ENCODE measurements at places on chromosomes 3 and 15.

- DNase-seq, result no peak
These were observed 1261.1 kb downstream of the ROBO1 start for GRCh38 chr3:78506581-78507195.

GRCh38 chr3:151382671-151383070 lies 1.9 kb downstream of the P2RY12 start:
- no peak for DNase-seq

- no peak for DNase-seq
These were observed 37.6 kb downstream of the ADAMTS9 start for GRCh38 chr3:64650096-64650622.

GRCh38 chr15:28002136-28002861 lies 96.8 kb downstream of the OCA2 start:
- DNase-seq, result no peak

GRCh38 chr3:32551087-32551486 lies 19.6 kb downstream of the DYNC1LI1 start:
- no peak for DNase-seq

DNA sequence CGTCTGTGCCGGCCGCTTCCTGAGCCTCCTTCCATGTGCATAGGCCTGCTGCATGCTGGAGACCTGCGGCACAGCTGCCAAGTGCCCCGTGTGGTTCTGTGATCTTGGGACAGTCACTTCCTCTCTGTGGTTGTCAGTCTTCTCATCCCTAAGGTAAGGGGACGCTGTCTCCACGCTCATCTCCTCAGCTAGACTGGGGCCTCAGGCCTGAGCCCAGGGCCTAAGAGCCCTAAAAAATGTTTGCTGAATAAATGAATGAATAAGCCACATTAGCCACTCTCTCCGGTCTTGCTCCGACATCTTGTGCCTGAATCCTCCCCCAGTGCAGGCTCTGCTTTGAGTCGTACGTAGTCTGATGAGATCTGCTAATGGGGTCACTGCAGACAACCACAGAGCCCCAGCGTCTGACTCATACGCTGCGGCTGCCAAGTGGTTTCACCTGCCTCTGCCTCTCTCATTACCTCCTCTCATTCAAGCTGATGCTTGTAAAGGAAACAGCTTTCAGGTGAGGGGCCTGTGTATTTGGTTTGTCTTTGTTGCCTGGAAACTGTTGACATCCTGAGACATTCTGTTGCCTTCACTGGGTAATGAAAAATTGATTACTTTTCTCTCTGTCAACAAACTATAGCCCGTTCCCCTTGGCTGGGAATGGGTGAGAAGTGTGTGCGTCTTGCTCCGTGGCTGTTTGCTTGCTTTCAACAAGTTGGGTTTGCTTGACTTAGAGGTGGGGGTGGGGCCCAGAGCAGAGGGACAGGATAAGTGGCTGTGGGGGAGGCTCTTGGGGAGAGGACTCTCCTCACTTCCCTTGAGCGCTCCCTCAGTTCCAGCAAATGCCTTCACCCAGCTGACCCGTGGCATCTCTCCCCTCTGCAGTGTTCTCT lies 15.9 kb downstream of the RPLP1 start:
- no peak for DNase-seq

- no peak for DNase-seq
These were observed 45.4 kb downstream of the TMCO5A start for GRCh38 chr15:37979671-37980409.

- no peak for DNase-seq
These were observed 16.6 kb downstream of the TMOD2 start for GRCh38 chr15:51768018-51768417.

DNA sequence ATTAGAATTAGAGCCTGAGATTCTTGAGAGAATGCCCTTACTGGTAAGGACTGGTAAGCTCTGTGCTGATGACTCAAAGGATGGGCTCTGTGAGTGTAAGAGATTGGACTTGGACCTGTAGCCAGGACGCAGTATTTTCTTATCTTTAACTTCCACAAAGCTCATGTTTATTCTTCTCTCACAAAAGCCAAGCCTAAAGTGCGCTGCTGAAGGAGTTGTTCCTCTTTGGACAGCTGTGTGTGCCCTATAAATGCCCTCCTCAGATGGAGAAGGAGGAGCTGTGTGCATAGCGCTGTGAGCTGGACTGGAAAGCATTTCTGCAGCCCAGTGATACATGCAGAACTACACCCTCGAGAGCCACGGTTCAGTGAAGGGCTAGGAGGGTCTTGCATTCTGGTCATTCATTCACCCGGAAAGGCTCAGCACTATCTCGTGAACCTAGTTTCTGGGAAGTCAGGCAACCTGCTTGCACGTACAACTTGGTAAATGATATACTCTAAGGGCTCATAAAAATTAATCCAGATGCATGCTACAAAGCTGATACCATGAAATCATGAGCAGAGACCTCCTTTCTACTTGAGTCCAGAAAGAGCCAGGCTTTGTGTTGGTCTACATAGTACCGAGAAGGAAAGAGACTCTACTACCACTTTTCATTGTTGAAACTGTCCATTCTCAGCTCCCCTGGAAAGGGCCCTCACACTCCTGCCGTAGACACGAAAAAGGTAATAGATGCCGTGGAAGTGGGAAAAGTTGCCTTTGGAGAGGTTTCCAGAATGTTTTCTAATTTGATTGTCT lies 103.0 kb upstream of the TBL1XR1 start:
- no peak for DNase-seq

DNA sequence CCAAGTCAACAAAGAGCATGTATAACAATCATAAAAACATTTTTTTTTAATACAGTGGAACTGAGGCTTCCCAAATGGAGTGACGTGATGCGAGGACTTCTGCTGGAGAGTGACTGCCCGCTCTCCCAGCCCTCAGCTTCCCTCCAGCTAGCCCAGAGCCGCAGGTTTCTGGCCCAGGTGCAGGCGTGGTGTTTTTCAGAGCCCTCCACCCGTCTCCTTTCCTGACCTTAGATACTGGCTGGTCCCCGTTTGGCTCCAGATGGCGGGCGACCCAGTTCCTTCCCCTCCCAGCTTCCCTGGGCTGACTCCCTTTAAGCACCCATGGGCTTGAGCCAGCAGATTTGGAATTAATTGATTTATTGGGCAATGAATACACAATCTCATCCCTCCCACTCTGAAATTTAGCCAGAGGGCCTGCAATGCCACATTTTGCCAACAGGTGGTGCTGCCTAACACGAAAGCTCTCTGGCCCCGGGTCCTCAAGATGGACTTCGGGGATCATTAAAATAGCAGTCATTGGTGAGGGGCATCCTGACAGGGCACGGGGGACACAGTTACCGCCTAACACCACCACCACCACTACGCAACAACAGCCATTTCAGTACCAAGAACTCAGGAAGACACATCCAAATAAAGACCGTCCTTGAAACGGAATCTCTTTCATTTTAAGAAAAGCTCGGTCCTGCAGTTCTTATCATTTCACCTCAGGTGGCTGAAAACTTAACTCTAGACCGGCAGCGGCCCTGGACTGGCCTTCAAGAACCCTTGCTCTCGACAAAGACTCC lies 47.5 kb upstream of the MUC4 start:
- no peak for DNase-seq

DNA sequence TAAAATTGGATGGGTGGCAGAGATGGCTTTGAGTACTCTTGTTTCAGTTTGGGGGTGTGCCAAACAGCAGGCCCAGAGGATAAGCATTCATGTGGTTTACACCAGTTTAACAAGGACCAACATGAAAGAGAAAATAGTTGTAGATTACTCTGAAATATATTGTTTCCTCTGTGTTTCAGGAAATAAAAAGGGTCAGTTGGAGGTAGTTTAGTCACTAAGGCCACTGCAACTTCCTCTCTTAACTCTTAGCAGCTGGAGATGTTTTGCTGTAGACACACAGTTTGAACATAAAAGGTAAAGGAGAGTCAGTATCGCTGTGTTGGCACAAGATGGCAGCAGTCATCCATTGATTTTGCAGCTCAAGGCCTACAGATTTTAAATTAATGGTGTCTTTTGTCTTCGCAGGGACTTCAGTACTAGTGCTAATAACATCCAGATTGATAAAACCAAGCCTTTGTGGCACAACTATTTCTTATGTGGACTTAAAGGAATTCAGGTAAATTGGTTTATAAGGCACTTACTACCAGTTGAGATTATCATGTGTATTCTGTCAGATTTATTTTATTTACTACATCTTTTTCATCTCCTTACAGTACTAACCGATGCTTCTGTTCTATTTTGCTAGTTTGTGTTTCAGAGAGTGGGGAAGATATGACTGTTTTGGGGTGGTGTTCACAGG lies 65.5 kb downstream of the GALK2 start:
- DNase-seq, result peak; percentile 23

DNA sequence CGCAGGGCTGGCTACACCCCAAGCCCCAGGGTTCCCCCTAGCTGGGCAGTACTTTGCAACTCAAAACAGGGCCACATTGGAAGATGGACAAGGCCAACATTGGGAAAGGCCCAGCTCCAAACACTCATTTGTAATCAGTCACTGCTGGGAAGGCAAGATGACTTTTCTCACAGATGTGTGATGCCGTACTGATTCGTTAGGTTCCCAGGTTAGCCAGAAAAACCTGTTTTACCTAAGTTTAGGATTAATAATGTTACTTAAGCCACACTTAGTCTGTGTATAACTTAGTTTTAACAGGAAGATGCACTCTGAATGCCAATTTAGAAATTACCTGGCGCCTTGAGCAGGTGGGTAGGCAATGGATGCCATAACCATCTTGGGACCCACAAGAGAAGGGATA lies 71.0 kb downstream of the ITGB5 start:
- no peak for DNase-seq

- no peak for DNase-seq
These were observed 88.4 kb downstream of the RAP2B start for GRCh38 chr3:153250446-153250845.

- no peak for DNase-seq
These were observed 41.8 kb downstream of the FILIP1L start for GRCh38 chr3:100072326-100073048.

Measured in C1 segment of cervical spinal cord (tissue), 14 donors.